ENCODE measurements at places on chromosomes 6 and 20.

GRCh38 chr20:47097691-47098622 lies 203.3 kb downstream of the EYA2 start:
- no peak for DNase-seq

DNA sequence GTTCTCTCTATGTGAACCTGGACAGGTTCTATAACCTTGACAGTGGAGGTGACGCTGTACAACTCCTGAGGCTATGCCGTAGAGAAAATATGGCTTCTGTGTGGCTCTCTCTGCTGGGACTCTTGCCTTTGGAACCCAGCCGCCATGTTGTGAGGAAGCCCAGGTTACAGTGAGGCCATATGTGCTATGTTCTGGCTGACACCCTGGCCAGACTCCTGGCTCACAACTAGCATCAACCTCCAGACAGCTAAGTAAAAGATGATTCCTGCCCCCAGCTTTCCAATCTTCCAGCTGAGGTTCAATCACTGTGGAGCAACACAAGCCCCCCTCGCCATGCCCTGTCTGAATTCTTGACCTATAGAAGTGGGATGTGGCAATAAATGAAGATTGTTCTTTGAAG lies 57.0 kb downstream of the PPP1R3G start:
- no peak for DNase-seq

GRCh38 chr6:105596284-105596755 lies 193.4 kb upstream of the PREP start:
- DNase-seq, result no peak

- DNase-seq, result no peak
These were observed 1370.3 kb upstream of the CITED2 start for GRCh38 chr6:140744659-140745320.

- no peak for DNase-seq
These were observed 659.0 kb upstream of the HS3ST5 start for GRCh38 chr6:115001731-115002350.

- no peak for DNase-seq
These were observed 45.0 kb downstream of the GNAS start for GRCh38 chr20:58897488-58897887.

GRCh38 chr6:137646484-137646883 lies 152.3 kb upstream of the OLIG3 start:
- no peak for DNase-seq

DNA sequence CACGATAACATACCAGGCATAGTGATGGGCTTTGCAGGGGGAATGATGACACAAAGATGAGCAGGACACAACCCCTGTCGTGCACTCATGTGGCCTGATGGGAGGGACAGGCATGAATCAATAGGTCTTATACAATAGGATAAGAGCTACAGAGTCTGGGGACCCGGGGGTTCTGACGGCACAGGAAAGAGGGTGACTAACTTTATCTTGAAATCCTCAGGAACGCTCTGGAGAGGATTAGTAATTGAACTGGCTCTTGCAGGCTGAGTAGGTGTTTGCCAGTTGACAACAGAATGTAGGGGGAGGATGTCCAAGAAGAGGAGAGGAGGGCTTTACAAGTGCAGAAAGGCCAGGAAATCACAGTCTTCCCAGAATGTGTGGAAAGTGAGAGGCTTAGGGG lies 219.9 kb upstream of the ECI2 start:
- no peak for DNase-seq

DNA sequence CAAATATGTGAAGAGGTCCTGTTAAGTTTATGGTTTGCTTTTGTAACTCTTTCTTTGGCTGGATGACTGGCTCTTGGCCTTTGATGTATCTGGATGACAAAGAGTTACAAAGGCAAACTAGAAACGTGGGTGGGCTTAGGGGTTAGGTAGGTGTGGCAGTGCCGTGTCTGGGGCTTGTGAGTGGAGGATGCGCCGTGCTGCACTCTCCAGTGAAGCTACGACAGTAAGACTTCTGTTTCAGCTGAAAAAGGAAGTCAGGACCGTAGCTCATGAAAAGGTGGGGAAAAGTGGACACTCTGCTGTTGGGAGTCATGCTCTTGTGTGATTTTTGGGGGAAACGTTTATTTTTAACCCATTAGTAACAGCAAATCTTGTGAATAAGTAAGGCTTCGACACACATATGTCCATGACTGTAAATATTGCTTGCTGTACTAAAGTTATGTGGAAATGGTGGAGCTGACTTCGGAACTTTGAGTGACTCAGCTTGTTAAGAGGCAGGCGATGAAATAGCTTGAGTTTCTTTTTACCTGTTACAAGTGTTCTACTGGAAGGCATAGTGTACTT lies 45.6 kb downstream of the DUSP22 start:
- no peak for DNase-seq

- no peak for DNase-seq
These were observed 85.4 kb upstream of the MYLIP start for GRCh38 chr6:16043171-16044135.

DNA sequence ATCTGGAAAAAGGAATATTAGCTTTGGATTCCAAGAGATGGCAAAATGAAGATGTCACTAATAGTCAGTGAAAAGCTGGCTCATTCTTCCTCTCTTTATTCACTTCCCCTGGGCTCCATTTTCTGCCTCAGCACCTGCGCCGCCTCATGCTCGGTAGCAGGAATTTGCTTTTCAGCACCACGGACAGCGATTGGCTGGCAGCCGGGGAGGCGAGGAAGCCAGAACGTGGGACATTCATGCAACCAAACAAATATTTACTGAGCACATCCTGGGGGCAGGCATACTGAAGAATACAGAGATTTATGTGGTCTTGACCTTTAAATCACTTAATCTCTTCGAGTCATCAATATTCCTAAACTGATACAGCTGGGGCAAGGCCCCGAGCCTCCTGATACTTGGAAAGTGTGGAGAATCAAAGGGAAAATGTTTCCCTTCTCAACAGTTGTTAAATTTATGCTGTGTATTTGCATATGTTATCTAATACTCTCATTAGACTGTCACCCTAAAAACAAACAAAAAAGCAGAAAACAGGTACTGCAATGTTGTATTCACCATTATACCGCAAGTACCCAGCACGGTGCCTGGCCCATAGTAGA lies 12.1 kb upstream of the PDYN start:
- no peak for DNase-seq

DNA sequence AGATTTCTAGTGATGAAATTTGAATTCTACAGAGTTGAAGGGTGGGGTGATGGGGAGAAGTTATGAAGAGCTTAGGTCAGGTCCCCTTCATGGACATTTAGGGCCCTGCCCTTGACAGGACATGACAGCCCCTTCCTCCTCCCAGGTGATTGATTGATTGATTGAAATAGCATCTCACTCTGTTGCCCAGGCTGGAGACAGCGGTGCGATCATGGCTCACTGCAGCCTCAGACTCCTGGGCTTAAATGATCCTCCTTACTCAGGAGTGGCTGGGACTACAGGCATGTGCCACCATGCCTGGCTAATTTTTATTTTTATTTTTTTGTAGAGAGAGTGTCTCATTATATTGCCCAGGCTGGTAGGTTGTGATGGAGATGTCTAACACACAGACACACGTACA lies 174.0 kb upstream of the RNF24 start:
- no peak for DNase-seq

- no peak for DNase-seq
These were observed 414.0 kb downstream of the GJA1 start for GRCh38 chr6:121849477-121849876.

- no peak for DNase-seq
These were observed 16.2 kb upstream of the BEND6 start for GRCh38 chr6:56938649-56939191.

DNA sequence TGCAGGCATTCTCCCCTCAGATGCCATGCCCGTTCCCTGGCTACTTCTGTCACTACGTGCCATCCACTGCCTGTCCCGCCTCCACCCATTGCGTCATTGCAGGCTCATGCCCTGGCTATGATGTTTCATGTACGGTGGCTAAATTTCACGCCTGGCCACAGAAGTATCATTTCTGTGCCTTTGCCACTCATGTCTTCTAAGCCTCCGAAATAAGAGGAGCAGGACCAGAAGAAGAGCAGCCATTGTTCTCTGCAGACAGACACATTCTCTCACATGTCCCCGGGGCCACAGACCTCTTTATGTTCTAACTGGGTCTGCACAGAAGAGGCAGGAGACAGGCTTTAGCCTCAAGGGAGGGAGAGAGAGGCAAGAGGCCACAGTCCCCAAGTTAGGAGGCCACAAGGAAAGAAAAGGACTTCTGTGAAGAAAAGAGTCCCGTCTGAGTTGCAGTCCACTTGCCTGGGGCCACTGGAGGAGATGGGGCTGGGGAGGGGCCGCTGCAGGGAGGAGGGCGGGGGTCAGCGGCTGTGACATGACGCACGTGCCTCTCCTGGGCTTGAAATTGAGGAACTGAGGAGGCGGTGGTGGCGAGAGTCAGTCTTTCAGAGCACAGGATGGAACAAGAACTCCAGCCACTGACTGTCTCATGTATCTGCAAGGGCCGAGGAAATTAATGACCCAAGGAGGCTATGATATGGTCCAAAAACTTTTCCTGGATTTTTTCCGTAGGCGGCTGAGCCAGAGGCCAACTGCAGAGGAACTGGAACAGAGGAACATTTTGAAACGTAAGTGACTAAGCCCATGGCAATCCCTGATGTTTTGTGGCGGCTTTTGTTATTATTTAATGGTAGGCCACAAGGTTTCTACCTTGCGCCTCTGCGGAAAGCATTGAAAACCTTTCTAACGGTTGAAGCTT lies 55.9 kb downstream of the TBC1D7 start:
- no peak for DNase-seq

DNA sequence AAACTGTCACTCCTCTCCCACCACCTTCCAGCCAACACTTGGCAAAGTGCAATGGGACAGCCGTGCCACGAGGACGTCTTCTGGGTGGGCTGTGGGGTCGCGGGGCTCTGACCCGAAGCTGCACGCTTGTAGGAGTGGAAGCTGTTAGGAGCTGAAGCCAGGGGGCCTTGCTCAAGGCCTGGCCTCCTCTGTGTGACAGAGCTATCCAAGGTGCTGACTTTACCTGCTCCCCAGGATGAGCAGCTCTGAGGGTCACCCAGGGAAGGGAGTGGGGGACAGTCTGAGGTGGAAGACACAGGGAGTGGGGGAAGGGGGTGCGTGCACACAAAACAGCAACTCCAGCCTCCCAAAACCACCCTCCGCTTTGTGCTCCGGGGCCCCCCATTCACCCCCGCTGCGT lies 17.5 kb upstream of the CHRNA4 start:
- no peak for DNase-seq

- DNase-seq, result no peak
These were observed 61.7 kb downstream of the PYGB start for GRCh38 chr20:25309395-25310267.

- DNase-seq, result no peak
These were observed 76.2 kb upstream of the BCLAF1 start for GRCh38 chr6:136365776-136366354.

GRCh38 chr6:13287104-13287503 lies 41.2 kb downstream of the TBC1D7 start:
- no peak for DNase-seq

DNA sequence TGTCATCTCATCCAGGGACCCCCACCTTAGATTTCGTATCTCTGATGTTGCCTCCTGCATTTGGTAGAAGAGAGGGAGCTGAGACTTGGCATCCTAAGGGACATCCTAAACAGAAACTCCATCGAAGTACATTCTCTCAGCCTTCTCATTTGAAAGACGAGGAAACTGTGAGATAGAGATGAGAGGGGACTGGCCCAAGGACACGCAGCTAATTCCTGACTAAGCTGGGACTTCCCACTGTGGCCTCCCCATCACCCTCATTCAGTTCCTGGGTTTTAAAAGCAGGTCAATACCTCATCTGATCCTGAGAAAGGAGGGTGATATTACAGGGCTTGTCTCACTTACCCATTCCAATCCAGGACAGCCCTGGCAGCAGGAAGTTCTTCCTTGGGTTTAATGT lies 855 bp upstream of the WFDC5 start:
- no peak for DNase-seq

DNA sequence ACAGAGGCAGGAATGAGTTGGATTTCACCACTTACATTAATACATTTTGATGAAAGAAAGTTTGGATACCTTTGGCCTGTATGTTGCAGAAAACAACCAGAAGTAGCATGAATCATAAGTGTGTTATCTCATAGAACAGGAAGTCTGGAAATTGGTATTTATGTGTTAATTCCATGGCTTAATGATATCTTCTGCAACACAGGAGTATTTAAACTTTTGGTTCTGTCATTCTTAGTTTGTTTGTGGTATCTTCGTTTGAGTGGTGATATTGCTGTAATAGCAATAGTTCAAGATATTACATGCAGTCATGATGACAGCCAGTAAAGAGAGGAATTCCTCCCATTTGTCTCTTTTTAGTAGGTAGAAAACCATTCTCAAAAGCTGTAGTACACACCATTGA lies 177.3 kb downstream of the CDKAL1 start:
- DNase-seq, result no peak

GRCh38 chr6:4736371-4736873 lies 39.8 kb upstream of the CDYL start:
- no peak for DNase-seq

GRCh38 chr20:35301426-35301825 lies 9.2 kb upstream of the FAM83C start:
- DNase-seq, result no peak

GRCh38 chr6:43983632-43984031 lies 143.6 kb downstream of the MRPL14 start:
- no peak for DNase-seq

DNA sequence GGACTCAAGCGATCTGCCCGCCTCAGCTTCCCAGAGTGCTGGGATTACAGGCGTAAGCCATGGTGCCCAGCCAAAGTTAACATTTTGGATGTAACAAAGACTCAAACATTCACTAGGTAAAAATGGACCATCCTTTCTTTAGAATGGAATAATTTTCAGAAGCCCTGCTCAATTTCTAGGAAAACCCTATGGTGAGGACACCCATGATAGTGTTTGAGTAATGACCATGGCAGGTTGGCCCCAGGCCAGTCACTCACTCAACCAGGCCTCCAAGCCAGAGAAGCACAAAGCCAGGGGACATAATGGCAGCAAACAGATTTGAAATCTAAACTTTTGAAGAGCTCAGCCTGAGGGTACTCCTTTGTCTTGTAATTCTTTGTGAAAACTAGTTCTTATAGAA lies 59.9 kb upstream of the GPR6 start:
- no peak for DNase-seq

DNA sequence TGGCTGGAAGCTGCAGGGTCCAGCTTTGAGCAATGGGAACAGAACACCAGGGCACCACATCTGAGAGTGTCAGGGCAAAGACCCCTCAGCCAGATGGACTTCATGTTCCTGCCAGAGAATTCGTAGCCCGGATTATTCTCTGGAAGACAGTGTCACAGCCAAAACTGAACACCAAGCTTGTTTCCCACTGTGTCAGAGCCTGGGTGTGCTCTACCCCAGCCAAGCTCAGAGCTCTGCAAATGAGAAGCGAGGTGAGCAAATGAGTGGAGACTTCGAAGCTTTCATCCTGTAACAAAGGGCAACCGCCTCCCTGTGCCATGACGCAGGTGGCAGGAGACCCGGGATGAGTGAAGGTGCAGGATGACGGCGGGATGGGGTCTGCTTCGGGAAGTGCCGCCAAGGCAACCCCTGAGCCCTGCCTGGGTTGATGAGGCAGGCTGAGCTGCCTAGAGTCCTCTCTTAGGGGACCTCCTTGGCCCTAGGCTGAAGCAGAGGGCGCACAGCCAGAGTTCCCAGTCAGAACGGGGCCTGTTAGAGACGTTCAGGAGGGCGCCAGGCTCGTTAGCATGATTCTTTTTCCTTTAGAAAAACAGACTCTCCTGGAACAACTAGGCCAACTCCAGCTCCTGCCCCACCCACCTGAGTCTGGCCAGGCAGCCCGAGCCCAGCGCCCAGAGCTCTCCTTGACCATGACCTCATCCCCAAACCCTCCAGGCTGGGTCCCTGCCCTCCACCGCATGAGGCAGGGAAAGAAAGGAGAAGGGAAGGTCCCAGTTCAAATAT lies 187.7 kb downstream of the SOD2 start:
- DNase-seq, result no peak

All from NCI-H2081 treated with DMSO at 0.1 percent for 48 hours (cell line).